Effector memory CD4-positive, alpha-beta T cell (primary cell): ENCODE measurements at places on chromosomes 5 and 9.
A peak's percentile ranks its signal among the peaks of the same experiment; 100 is the strongest.

DNA sequence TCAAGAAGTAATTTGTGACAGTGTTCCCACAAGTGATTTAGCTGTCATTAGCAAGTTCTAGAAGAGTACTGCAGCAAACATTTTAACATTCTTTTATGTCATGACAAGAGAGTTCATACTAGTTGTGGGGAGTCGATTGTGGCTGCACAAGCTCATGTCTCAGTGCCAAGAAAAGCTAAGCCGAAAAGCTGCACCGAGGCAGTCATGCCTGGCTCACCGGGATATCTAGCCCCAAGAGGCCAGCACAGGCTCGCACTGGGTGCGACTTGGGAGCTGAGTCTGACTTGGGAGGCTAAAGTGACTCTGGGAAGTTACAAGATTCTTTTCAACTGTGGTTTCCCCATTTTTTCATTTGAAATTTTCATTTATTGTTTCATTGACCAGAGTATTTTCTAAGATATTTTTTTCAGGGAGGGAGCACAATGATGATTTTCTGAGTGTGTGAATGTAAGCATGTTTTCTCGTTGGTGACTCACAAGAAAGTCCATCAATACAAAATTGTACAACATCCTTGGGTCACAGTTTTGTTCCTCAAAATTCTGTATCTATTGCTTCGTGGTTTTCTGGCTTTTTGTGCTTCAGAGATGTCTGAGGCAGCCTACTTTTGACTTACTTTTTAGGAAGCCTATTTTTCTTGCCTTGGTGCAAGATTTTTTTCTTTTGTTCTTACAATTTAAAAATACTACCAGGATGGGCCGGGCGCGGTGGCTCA lies 18.7 kb downstream of the CAST start:
- DNase-seq = no peak

GRCh38 chr5:168853972-168854371 lies 274.8 kb upstream of the PANK3 start:
- DNase-seq = no peak

DNA sequence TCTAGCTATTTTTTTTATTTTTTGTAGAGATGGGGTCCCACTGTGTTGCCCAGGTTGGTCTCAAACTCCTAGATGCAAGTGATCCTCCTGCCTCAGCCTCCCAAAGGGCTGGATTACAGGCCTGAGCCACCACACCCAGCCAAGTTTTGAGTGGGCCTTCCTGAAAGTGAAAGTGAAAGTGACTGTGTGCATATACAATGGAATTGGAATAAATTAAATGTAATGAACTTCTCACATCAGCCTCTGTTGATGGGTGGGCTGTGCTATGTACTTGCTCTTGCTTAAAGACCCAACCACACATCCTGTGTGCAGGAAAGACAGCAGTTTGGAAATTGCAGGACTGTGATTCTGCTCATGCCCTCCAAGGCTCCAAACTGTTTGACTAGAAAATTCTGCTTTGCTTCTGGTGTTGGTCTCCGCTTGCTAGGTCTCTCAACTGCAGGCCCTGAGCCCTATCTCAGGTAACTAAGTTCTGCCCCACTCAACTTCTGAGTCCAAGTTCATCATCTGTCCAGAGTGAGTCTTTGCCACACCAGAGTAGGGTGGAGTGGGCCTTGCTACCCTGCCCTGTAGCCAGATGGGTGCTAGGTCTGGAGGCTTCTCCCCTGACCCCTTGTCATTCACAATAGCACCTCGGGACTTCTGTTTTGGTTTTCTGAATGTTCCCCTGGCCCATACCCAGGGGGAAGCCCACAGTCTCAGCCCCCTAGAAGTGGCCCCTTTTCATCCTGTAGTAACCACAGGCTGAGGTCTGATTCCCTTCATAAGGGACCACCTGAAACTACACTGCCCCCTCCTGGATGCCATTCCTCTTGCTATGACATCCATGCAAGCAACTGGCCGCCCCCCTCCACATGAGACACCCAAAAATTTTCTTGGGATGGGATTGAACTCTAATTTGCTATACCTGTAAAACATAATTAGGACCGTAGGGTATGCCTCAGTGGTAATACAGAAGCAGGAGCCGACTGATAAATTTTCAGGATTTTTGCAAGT lies 36.5 kb upstream of the RAD23B start:
- no peak for DNase-seq

DNA sequence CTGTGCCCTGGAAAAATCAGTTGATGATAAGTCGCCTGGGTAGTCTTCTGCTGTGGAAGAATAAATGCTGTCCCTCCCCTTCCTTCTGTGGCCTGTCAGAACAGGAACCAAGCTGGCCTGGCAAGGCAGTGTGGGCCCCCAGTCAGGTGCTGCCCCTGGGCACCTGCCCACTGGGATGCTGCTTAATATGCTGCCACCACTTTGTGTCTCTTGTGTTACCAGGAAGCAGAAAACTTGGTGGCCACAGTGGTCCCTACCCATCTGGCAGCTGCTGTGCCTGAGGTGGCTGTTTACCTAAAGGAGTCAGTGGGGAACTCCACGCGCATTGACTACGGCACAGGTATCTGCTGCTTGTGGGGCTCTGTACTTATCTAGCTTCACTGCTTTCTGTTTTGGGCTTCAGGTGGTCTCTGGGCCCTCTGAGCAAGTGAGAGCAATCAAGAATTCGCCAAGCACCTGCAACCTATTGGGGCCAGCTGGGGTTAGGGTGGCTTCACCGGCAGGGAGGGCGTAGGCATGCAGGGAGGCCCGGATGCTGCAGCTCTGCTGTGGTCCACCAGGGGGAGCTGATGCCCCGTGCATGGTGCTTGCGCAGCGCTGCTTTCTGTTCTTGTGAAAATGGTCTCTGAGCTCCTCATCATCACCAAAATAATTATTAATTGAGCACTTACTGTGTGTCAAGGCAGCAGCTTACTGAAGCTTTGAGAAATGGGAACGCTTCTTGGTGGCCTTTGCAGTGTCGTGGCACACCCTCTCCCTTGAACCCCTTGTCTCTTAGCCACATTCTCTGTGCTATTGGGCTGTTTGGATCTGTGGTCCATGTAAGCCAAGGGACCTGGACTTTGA lies 20.3 kb downstream of the PTPA start:
- DNase-seq = peak; percentile 74
